Activated CD8-positive, alpha-beta memory T cell treated with anti-CD3 and anti-CD28 coated beads, Interleukin-2, amount 50 U/mL, for 48 hours (primary cell): ENCODE measurements at places on chromosomes 12 and 14.

- DNase-seq = no peak
Measured at GRCh38 chr12:76462668-76463224, 96.8 kb downstream of the OSBPL8 start.

DNA sequence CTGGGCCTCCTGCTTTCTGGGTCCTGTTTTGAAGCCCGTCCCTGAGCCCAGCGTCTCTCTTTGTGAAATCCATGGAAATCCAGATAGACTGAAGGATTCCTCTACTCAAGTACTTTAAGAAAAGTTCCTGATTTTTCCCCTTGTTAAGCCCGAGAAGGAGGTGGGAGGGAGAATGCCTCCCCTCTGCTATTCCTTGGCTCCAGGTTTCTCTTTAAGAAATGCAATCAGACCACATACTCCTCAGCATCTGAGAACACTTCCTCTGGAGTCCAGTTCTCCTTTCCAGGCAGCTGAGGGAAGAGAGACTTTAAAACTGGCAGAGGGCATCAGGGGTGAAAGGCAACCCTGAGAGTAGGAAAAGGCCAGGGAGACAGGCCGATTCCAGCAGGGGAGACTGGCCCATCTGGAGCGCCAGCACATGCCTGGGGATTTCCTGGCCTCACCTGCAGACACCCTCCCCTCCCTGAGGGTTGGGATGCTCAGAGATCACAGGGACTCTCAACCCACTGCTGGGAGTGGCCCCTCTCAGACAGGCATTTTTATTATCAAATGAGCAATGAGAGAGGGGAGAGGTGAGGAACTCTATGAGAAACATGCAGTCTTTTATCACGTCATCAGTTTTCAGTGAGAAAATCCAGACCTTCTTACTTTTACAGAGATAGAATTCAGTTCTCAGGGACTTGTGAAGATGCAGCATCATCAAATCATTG lies 2.0 kb upstream of the EMP1 start:
- DNase-seq = no peak

GRCh38 chr14:72301352-72301751 lies 369.1 kb downstream of the RGS6 start:
- DNase-seq = no peak

DNA sequence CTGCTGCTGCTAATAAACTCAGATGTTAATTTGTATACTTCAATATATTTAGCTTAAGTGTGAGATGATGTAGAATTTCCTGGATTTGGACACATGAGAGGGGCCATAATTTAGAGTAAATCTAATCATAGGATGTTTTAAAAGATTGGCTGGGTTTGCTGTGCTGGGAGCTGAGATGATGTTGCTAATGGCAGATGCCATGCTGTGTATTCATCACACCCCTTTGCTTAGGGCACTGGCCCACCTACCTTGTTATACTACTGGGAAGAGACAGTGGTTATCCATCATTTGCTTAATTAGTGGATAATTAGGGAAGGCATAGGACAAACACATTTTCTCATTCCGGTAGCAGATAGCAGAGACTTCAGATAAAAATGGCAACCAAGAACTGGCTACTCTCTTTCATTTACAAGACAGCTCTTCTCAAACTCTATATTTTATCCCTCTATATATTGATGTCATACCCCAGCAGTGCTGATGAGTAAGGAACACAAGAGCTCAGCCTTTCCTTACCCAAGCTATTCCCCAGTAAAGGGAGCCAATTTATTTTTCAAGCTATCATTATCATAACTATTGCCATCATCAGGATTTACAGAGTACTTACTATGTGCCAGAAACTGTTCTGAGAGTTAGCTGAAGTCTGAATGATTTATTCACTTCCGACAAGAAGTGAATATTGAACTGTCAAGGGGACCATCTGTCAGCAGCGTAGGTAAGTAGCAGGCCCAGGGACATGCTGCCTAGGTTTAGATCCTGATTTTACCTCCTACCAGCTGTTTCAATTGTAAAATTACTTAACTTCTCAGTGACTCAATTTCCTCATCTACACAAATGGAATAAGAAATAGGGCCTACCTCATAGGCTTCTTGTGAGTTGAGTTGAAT lies 204.6 kb upstream of the FLRT2 start:
- no peak for DNase-seq

- no peak for DNase-seq
Measured at GRCh38 chr14:55381561-55381960, 30.1 kb downstream of the ATG14 start.

- DNase-seq = no peak
Measured at GRCh38 chr14:32374155-32374554, 45.1 kb downstream of the AKAP6 start.

- no peak for DNase-seq
Measured at GRCh38 chr12:109389146-109389545, 41.4 kb downstream of the MYO1H start.

- no peak for DNase-seq
Measured at GRCh38 chr12:16349131-16349460, 1.7 kb downstream of the MGST1 start.

- no peak for DNase-seq
Measured at GRCh38 chr12:2897418-2897817, 6.7 kb downstream of the TULP3 start.

DNA sequence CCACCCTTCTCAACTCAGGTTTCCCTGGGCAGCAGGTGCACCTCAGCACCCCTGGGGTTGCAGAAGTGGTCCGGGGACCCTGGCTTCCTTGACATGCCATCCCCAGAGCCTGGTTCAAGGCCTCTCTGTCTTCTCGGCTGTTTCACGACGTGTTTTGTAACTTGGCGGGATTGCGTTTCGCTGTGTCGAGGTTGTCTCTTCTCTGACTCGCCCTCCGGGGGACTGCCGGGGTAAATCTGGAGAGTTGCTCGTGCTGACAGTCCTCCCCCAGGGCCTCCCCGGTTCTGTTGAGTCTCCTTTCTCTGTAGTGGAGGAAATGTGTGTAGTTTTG lies 25.6 kb downstream of the MEG3 start:
- no peak for DNase-seq
